Upper lobe of left lung (tissue), 6 donors: ENCODE measurements at places on chromosomes 7 and 10.

DNA sequence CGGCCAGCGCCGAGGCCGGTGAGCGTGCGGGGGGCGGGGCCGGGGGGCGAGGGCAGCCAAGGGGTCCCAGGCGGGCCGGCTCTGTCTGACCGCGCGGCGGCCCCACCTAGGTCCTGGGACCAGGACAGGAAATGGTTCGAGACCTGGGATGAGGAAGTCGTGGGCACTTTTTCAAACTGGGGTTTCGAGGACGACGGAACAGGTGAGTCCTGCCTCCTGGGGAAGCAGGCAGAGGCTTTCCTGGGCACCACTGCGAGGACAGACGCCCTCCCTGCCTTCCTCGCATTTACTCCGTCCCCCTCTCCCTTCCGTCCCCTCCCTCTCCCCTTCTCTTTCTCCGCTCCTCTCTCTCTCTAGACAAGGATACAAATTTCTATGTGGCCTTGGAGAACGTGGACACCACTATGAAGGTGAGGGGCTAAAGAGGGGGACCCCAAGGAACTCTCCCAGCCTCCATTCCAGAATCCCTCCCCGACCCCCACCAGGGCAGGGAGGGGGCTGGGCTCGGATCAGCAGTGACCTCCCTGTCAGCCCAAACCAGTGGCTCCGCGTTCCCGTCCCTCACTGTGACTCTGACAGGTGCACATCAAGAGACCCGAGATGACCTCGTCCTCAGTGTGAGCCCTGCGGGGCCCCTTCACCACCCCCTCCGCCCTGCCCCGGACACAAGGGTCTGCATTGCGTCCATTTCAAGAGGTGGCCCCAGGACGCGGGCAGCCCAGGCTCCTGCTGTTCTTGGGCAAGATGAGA lies 2.6 kb upstream of the MUC12 start:
- DNase-seq = peak; percentile 83

- DNase-seq = no peak
These were observed 5.0 kb upstream of the AQP1 start for GRCh38 chr7:30906515-30907240.

- DNase-seq = no peak
These were observed 58.3 kb downstream of the ST7 start for GRCh38 chr7:117011419-117012260.

DNA sequence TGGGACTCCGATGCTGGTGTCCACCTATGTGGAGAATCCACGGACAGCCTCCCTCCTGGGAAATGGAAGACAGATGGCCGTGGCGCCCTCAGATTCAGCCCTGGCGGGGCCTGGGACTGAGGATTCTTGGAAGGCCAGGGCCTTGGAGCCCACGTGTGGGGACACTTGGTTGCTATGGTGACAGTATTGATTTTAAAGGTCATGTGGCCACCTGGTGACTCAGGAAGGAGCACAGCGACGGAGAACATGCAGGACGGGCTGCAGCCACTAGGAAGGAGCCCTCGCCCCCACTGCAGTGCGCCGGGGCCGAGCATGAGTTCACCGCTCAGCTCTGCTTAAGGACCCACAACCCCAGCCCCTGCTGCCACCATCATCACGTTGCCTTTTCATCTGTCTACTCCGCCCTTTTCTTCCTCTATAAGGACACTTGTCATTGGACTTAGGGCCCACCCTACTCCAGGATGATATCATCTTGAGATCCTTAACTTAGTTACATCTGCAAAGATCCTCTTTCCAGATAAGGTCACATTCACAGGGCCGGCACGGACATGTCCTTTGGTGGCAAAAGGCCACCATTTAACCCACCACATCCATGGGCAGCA lies 3.7 kb upstream of the STK32C start:
- DNase-seq = no peak

DNA sequence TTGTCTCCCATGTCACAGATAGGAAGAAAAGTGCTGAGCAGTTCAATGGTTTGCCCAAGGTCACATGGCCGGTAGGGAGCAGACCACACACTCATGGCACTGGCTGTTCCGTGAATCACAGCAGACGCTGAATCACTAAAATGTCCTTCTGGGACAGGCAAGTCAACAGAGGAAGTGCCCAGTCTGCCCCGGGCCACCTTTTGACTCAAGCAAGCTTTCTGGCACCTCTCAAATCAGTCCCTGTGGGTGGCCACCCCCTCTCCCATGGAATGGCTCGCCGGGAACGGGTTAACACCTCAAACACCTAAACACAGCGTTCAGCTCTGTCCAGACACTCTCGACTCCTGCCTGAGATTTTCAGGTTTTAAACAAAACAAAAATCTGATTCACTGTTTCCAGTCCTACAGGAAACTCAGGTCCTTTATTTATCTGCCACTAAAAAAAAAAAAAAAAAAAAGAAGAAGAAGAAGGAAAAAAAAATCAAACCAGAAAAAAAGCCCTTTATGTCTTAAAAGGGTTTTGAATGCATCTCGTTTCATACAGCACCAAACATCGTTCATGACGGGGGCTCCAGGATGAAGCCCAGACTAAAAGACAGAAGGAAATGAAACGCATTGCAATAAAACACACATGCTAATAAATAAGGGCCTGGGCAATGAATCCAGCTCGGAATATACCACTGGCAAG lies 15.5 kb downstream of the CARD11 start:
- no peak for DNase-seq
